ENCODE measurements at places on chromosomes 1 and 21.

- peak; percentile 100 for DNase-seq
Observed at GRCh38 chr1:7401814-7402547, 369.1 kb upstream of the VAMP3 start.

GRCh38 chr1:91501971-91502671 is 1.5 kb downstream of the CDC7 start:
- DNase-seq: no peak

GRCh38 chr1:169363046-169363730 is 4.4 kb downstream of the NME7 start:
- peak; percentile 94 for DNase-seq

DNA sequence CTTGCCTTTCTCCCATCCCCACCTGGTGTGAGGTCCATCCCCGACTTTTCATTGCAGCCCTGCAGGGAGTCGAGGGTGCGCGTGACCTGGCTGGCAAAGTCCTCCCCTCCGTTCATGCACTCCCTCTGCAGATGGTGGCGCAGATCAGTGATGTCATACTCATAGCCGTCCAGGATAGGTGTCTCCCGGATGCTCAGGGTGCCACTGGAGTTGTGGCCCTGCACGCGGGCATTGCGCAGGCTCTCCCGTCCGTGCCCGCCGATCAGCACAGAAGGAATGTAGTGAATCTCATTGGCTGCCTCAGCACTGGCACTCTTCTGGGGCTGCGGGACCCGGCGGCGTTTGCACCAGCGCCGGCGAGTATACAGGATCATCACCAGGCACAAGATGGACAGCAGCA is 132.1 kb downstream of the ASTN1 start:
- DNase-seq: no peak

DNA sequence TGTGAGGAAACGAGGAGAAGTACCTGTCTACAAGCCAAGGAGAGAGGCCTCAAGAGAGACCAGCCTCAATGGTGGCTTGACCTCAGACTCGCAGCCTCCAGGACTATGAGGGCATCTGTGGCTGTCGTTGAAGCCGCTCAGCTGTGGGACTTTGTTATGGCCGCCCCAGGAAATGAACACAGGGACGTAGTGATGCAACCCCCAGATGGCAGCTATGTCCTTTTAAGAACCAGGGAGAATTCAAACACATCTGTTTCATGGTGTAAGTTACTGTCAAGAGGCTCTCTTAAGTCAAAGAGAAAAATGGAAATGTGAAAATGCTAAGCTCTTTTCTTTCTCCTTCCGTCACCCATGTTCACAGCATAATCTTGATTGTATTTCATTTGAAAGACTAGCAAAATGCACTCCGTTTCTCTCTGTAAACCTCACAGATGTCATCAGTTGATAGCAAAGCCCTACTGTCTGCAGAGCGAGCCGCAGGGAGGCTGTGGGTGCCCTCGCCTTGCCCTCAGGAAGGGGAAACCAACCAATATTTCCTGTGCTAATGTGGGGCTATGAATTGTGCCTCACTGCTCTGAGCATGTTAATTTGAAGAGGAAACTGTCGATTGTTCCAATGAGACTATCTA is 21.3 kb downstream of the UBASH3A start:
- no peak for DNase-seq

Measured in bronchial epithelial cell (primary cell).